Breast epithelium (tissue), 4 donors: ENCODE measurements at places on chromosomes 4 and X. TPM values are rescaled to one million over a fixed set of nuclear protein-coding genes. Genes with fewer than 3 reads are reported as not detected.
A peak's percentile ranks its signal among the peaks of the same experiment; 100 is the strongest.

Gene CLDN22
- not detected for total RNA-seq

Gene MTMR1
- 35.6 TPM for total RNA-seq

Gene ABCB7
- total RNA-seq, result 75.8 TPM

Gene ARMCX4
- total RNA-seq, result 11.8 TPM

- no peaks in the 10 kb centered on the region for H3K4me1 ChIP-seq
- H3K27ac ChIP-seq, result no peak overlapping the region
- no peak overlapping the region for H3K4me3 ChIP-seq
- H3K27me3 ChIP-seq, result peaks cover 31% of the 10 kb centered on the region
- no peak for DNase-seq
These were observed 53.3 kb downstream of the TEX13A start for GRCh38 chrX:105167233-105167632.

GRCh38 chr4:128981377-128981776 lies 112.0 kb downstream of the SCLT1 start:
- H3K27ac ChIP-seq, result no peak overlapping the region
- no peaks in the 10 kb centered on the region for H3K27me3 ChIP-seq
- H3K4me3 ChIP-seq, result no peak overlapping the region
- no peak for DNase-seq
- H3K36me3 ChIP-seq, result no peaks in the 10 kb centered on the region

DNA sequence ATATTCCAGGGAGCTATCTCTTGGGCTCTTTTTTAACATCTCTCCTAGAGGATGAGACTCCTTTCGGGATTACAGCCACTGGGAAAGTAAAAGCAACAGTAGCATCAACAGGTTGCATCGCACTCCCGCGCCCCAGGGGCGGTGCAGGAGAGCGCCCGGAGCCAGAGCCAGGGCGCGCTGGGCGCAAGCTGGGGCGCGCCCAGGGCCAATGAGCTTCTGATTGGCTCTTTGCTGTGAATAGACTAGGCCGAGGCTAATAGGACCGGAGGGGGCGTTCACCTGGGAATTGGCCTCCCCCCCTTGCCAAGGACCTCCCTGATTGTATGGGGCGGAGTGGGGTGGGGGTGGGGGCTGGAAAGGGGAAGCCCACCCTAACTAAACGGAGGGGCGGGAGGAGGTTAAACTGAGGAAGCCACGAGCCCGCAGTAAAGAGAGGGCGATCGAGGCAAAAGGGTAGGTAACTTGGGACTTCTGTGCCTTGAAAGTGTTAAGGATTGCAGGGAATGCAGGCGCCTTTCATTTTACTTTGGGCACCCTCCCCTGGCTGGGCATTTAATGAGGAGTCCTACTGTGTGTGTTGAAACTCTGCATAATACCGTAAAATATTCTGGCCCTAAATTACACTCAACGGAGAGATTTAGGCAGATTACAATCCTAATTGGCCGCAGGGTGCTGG lies 1.1 kb upstream of the ATOH1 start:
- H3K27me3 ChIP-seq, result no peaks in the 10 kb centered on the region
- H3K4me1 ChIP-seq, result peaks cover 7% of the 10 kb centered on the region
- peak overlapping the region; percentile 32 for H3K4me3 ChIP-seq
- H3K27ac ChIP-seq, result no peak overlapping the region
- H3K36me3 ChIP-seq, result no peaks in the 10 kb centered on the region
- DNase-seq, result no peak

DNA sequence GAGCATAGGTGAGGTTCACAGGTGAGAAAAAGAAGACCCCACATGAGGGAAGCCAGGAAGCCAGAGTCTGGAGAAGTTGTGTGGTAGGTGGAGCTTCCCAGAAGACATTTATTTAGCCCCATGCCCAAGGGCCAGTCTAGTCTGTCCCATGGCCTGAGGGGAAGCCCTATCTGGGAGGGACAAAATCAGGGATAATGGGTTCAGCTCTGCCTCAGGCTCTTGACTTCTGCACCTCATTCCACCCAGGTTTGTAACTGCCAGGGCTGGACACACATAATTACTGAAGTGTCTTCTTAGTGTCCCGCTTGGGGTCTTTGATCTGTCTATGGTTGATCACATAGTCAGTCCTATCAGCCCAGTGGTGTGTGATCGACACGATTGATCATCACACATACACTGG lies 36.0 kb downstream of the TSC22D3 start:
- H3K27me3 ChIP-seq, result peaks cover 71% of the 10 kb centered on the region
- no peak overlapping the region for H3K4me3 ChIP-seq
- no peaks in the 10 kb centered on the region for H3K4me1 ChIP-seq
- peak overlapping the region; percentile 89 for H3K27ac ChIP-seq
- no peak for DNase-seq
